ENCODE measurements at places on chromosomes 16 and 17.

GRCh38 chr16:87897521-87898505 lies 28.5 kb upstream of the SLC7A5 start:
- DNase-seq, result peak; percentile 54

DNA sequence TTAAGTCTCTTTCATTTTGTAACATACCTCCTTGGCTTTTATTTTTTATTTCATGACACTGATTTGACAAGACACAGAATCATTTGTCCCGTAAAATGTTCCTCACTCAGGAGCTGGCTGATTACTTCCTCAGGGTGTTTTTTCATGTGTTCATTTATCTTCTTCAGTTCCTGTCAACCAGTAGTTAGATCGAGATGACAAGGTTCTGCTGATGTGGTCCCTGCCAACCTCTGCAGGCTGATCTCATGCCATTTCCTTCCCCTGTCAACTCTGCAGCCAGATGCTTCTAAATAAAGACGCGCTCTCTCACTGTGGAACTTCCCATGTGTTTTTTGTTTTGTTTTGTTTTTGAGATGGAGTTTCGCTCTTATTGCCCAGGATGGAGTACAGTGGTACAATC lies 8.1 kb upstream of the CXCL16 start:
- DNase-seq, result no peak

- no peak for DNase-seq
Observed at GRCh38 chr16:83903751-83904150, 4.8 kb downstream of the MLYCD start.

- no peak for DNase-seq
Observed at GRCh38 chr16:78289844-78290277, 190.4 kb downstream of the WWOX start.

- DNase-seq, result no peak
Observed at GRCh38 chr16:26667307-26667706, 399.4 kb upstream of the C16orf82 start.

- DNase-seq, result no peak
Observed at GRCh38 chr16:74874912-74875546, 100.4 kb upstream of the FA2H start.

- no peak for DNase-seq
Observed at GRCh38 chr17:68509141-68510057, 2.8 kb upstream of the PRKAR1A start.

GRCh38 chr17:80826955-80827645 lies 164.5 kb upstream of the CHMP6 start:
- DNase-seq, result no peak

- DNase-seq, result no peak
Observed at GRCh38 chr17:40402668-40403067, 15.0 kb downstream of the TOP2A start.

DNA sequence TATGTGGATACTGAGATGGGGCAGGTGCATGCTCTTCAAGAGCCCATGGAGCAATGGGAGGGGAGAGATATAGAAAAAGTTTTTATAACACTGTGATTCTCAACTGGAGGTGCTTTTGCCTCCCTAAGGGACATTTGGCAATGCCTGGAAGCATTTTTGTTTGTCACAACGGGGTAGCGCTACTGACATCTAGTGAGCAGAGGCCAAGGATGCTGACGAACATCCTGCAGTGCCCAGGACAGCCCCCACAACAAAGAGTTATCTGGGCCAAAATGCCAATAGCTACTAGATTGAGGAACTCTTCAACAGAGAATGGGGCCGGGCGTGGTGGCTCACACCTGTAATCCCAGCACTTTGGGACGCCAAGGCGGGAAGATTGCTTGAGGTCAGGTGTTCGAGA lies 67.2 kb upstream of the CLEC3A start:
- DNase-seq, result no peak

DNA sequence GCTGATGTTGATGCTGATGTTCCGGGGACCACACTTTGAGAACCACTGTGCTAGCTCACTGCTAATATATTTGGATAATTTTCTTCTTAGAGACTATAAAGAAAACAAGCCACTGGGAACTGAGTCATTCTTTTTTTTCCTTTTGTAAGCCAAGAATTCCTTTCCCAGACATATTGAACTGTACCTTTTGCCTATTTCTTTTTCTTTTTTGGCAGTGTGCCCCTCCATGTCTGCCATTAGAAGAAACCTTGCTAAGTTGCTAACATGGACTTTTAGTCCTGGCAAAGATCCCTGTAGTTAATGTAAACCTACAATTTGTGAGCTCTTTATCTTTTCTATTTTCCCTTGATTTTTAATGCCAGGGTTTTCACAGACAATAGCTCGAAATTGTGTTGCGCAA lies 17.3 kb upstream of the ERCC4 start:
- DNase-seq, result no peak

DNA sequence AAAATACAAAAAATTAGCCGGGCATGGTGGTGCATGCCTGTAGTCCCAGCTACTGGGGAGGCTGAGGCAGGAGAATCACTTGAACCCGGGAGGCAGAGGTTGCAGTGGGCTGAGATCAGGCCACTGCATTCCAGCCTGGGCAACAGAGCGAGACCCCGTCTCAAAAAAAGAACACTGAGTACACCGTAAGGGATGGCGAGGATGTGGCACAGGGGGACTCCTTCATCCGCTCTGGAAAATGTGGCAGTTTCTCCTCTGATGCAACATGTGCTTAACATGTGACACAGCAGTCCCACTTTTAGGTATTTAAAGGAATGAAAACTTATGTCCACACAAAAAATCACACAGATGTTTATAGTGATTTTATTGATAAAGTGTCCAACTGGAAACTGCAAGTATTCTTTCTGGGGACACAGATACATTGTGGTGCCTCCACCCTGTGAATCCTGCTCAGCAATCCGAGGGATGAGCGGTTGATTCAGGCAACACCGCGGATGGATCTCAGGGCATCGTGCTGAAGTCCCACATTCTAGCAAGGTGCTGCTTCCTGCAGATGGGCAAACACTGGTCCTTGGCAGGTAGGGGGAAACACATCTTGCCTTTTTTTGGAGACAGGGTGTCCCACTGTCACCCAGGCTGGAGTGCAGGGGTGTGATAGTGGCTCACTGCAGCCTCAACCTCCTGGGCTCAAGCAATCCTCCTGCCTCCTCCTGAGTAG lies 3.5 kb upstream of the C16orf95 start:
- DNase-seq, result no peak

DNA sequence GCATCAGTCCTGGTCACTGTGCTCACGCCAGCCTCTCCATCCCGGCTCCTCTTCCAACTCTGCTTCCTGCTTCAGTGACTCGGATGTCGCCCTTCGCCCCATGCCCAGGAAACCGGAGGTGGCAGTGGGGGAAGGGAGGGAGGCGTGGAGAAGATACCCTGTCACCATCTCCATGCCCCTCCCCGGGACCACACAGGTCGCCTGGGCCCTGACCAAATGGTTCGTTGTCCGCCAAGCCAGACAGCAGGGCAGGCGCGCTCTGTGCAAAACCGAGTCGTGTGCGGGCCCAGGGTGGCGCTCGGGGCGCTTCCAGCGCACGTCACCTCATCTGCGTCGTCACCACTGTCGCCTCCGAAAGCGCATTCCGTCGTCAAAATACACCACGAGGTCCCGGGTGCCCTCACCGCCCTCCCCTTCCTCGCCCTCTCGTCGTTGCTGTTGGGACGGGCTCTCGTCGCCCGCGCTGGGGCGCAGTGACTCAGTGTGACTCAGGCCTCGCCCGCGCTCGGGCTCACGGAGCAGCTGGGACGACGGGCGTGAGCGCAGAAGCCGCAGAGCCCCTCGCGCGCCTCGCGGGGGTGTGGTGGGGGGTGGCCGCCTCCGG lies 39.2 kb downstream of the ZNF778 start:
- peak; percentile 69 for DNase-seq

DNA sequence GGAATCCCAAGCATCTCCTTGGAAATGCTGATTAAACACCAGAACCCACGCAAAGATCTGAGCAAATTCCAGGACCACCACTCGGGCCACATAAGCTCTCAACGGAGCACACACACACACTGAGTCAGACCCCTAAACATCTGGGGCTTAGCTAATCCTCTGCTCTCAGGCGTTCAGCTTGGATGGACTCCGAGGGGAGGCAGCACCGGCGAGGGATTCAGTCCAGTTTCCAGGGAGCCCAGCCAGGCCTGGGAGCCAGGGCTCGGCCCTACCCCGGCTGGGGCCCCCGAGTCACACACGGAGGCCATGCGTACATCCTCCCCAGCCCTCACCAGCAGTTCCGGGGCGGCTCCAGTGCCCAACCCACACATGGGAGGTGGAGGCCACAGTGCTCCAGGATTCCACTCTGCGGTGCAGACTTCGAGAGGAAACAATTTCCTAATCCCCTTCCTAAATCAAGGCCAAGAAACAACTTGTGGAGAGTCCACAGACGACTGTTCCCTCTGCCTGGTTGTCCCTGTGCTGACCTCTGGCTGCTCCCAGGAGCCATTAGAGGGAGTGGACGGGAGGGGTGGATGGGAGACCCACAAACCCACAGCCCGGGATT lies 70.5 kb downstream of the GAS7 start:
- no peak for DNase-seq

- DNase-seq, result no peak
Observed at GRCh38 chr16:70410734-70411133, 28.2 kb downstream of the ST3GAL2 start.

- DNase-seq, result no peak
Observed at GRCh38 chr16:27428026-27428785, 26.2 kb downstream of the IL21R start.

- DNase-seq, result no peak
Observed at GRCh38 chr17:9256751-9257629, 235.7 kb downstream of the NTN1 start.

GRCh38 chr17:17019891-17020456 lies 22.3 kb upstream of the MPRIP start:
- DNase-seq, result no peak

DNA sequence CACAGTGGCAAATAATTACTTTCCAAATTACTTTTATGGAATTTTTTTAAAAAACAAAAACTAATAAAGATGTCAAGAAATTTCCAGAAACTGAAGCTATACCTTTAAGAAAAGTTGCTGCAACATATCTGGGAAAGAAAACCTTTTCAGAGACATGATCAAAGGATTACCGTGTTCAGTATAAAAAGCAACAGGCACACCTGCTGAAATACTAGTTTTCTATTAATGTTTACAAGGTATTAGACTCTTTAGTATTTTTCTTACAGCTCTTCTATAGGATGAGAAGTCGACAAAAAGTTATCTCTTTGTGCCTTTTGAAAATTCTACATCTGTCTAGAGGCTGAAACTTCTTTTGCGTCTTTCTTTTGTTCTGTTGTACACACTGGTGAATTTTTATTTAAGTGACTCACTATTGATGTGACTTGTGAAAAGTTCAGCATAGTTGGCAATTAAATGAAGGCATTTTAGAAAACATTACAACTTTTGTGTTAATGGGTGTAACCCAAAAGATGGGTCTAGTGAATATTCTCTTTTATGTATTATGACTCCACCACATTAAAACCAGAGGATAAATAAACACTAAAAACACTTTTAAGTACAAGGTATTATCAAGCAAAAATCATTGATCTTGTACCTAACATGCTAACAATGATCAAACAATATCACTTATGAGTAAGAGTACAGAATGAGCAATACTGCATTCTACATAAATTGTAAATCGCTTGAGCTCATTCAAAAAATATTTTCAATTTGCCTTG lies 23.8 kb downstream of the NACA2 start:
- DNase-seq, result no peak

DNA sequence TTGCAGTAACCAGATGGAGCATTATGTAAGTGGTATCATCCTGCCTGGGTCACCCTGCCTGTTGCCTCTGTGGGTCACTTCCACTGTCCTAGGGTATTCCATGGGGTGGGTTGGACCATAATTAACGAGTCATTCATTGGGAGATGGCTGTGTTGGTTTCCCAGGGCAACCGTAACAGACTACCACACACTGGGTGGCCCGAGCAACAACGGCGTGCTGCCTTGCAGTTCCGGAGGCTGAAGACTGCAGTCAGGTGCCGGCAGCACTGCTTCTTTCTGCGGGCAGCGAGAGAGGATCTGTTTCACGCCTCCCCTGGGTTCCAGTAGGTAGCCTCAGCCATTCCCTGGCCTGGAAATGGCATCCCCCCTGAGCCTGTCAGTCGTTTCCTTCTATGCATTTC lies 28.9 kb upstream of the CMIP start:
- DNase-seq, result no peak

- DNase-seq, result no peak
Observed at GRCh38 chr17:33171931-33172330, 121.2 kb downstream of the ASIC2 start.

DNA sequence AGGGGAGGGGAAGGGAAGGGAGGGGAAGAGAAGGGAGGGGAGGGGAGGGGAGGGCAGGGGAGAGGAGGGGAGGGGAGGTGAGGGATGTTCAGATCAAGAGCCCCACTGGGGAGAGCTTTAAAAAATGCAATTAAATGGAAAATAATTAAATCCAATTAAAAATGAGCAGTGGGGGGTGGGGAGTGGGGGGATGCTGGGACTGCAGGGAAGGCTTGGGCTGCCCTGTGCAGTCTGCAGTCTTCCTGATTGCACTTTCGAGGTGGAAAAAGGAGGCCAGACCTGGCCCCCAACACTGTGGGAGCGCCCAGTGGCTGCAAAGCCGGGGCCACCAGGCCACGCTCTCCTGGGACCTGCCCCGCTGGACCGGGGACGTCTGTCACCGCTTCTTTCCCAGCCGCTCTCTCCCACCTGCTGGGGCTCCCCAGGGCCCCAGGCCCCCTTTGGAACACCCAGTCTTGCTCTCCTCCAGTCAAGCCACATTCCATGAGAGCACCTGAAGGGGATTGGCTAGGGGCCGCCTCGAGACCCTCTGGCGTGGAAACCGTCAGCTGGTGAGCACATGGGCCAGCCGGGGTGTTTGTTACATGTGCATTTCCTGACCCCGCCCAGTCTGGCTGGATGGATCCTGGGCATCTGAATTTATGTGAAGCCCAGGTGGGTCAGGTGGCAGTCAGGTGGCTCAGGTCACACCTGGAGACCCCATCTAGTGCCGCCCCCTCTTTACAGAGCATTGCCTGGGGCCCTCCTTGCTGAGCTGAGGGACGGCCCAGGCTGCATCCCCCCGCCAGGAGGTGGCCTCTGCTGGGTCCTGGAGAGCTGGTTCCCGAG lies 37.6 kb upstream of the CBFA2T3 start:
- no peak for DNase-seq

- no peak for DNase-seq
Observed at GRCh38 chr17:55405600-55405999, 16.0 kb downstream of the MMD start.

GRCh38 chr17:39679521-39680192 lies 8.2 kb downstream of the PGAP3 start:
- DNase-seq, result no peak

DNA sequence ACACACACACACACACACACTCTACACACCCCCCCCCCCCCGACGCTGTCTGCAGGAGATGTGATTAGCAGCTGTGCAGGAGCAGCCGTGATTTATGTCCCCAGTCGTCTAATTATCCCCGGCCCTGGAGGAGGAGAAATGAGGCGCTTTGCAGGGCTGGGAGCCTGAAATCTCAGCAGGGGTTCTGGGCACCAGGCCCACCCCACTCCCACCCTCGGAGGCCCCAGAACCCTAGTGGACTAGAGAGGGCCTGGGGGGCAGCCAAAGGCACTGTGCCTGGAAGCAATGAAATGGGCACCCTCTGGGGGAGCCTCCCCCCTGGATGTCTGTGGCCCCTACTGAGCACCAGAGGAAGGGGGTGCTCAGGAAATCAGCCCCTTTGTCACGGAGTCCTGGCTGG lies 134.2 kb upstream of the CIBAR2 start:
- no peak for DNase-seq

GRCh38 chr17:33870936-33871335 lies 384.1 kb upstream of the CCL2 start:
- no peak for DNase-seq

GRCh38 chr17:82615084-82616020 lies 32.9 kb downstream of the WDR45B start:
- DNase-seq, result no peak

- no peak for DNase-seq
Observed at GRCh38 chr16:56384074-56384721, 41.1 kb downstream of the AMFR start.

Measured in stimulated activated CD4-positive, alpha-beta T cell treated with anti-CD3 and anti-CD28 coated beads, Interleukin-12 subunit alpha, Interleukin-12 subunit beta, amount 100 ng/mL, for 24 hours (primary cell).